ENCODE measurements at places on chromosomes 3 and 15. TPM values are rescaled to one million over a fixed set of nuclear protein-coding genes. Genes with fewer than 3 reads are reported as not detected.

DNA sequence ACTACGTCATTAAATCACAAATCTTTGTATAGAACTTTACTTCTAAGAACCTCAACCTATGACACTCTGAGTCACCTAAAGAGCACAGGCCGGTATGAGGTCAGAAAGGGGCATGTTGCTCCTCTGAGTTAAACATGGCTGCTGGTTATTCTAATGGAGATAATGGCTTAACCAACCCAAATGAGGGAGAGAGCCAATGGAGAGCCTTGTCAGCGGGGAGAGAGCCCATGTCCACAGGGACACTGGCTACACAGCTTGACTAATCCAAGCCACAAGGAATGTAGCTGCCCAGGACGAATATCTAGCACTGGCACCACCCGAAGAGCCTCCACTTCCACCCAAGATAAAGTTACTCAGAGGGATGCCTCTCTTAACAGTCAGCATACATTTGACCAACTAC, 77.0 kb upstream of the STAC start:
- H3K4me3 ChIP-seq, result no peak overlapping the region
- no peaks in the 10 kb centered on the region for H3K36me3 ChIP-seq
- no peak overlapping the region for H3K27ac ChIP-seq
- no peak for DNase-seq
- H3K4me1 ChIP-seq, result no peaks in the 10 kb centered on the region

- H3K4me1 ChIP-seq, result peaks cover 22% of the 10 kb centered on the region
- H3K36me3 ChIP-seq, result no peaks in the 10 kb centered on the region
- no peak overlapping the region for H3K27ac ChIP-seq
- no peak overlapping the region for H3K4me3 ChIP-seq
- peak; percentile 71 for DNase-seq
Measured at GRCh38 chr15:89171136-89172072, 50.0 kb downstream of the RLBP1 start.

DNA sequence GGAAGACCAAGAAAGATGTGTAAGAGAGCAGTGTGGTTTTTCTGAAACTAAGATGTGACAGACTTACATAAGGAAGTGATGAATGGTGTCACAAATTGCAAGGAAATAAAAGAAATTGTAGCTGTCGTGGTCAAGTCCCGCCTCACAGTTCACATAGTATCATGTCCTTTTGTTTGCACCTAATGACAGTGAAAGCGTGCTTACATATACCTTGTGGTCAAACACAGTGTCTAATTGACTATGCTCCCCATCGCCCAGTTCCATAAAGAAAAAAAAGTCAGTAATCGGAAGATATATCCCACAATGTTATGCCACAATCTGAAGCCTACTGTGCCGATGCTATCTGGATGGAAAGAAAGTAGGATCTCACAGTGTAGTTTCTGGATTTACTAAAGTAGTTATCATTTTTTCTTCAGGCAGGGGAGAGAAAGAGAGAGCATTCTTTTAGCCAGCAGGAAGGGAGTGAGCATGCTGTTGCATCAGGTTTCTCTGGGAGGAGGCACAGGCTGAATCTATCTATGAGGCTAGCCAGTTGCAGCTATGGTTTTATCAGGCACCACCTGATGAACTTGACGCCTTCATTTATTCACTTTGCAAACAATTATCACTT, 9.8 kb upstream of the PLSCR1 start:
- H3K4me3 ChIP-seq, result no peak overlapping the region
- no peak for DNase-seq
- no peaks in the 10 kb centered on the region for H3K27me3 ChIP-seq
- H3K36me3 ChIP-seq, result no peaks in the 10 kb centered on the region
- no peak overlapping the region for H3K27ac ChIP-seq
- no peaks in the 10 kb centered on the region for H3K4me1 ChIP-seq

DNA sequence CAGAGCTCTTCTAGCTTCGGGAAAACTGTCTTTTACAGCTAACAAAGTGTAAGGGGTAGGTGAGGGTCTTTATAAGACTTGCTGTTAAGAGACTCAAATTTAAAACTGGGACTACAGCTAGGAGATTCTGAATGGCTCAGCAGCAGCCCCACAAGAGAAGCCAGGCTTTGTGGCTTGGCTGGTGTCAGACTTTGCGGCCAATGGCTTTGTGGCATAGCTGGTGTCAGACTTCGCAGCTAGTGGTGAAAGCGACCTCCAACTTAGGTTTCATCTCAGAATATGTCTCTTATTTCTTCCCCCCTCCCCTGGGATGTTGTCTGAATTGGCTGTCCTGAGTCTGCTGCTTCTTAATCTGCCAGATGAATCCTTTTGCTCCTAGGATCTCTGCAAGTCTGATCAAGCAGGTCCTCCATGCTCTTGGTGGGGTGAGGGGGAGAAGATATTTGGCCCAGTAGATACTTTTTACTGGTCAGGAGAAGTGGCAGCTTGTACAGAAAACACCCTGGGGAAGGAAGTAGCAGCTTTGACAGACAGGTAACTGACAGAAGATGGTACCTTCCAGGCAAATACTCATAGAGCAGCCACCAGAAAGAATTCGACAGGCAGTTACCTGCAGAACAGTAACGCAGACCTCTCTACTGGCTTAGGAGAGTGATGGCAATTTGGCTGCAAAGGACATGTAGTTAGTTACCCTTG, 8.4 kb downstream of the BOC start:
- no peaks in the 10 kb centered on the region for H3K36me3 ChIP-seq
- H3K27me3 ChIP-seq, result no peaks in the 10 kb centered on the region
- DNase-seq, result no peak
- H3K4me3 ChIP-seq, result no peak overlapping the region

GRCh38 chr3:22450786-22451400, 699.9 kb upstream of the ZNF385D start:
- no peak overlapping the region for H3K27ac ChIP-seq
- no peak overlapping the region for H3K4me3 ChIP-seq
- DNase-seq, result no peak
- no peaks in the 10 kb centered on the region for H3K4me1 ChIP-seq

- DNase-seq, result no peak
- H3K36me3 ChIP-seq, result no peaks in the 10 kb centered on the region
- no peak overlapping the region for H3K27ac ChIP-seq
- no peak overlapping the region for H3K4me3 ChIP-seq
- H3K4me1 ChIP-seq, result no peaks in the 10 kb centered on the region
Measured at GRCh38 chr15:100968050-100968966, 49.2 kb downstream of the LRRK1 start.

GRCh38 chr3:34683851-34684250, 885.4 kb downstream of the PDCD6IP start:
- H3K4me1 ChIP-seq, result peaks cover 18% of the 10 kb centered on the region
- H3K4me3 ChIP-seq, result no peak overlapping the region
- H3K27me3 ChIP-seq, result no peaks in the 10 kb centered on the region
- peak; percentile 88 for DNase-seq

DNA sequence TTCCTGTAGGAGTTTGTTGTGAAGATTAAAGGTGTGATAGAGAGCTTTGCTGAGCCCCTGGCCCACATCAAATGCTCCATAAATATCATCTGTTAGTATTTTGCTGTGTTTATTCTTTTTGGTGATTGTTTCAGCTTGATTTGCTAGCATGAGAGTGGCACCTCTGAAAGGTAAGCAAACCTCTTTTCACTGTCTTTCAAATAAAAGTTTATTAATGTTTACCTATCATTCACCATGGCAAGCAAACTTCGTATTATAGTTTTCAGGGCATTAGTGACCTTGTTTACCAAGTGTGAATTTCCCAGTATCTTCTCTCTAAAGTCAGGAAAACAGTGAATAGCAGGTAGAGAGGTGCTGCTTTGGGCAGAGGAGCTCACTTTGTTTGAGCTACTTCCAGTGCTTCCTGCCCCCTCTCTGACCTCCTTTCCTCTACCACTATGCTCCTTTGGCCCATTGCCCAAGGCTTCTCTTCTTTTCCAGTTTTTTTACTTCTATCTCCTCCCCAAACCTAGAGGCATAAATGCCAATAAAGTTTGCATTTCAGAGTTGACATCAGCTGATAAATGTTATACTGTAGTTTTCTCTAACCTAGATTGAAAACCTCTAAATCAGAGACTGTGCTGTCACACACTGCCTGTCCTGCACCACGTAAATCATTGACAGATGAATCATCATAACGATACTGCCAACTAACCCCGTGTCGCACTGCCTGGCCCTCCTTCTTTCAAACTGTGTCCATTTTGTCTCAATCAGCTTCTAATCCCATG, 569.0 kb downstream of the TUSC7 start:
- H3K27ac ChIP-seq, result no peak overlapping the region
- H3K36me3 ChIP-seq, result no peaks in the 10 kb centered on the region
- H3K4me1 ChIP-seq, result peaks cover 6% of the 10 kb centered on the region
- no peaks in the 10 kb centered on the region for H3K27me3 ChIP-seq
- peak; percentile 23 for DNase-seq

DNA sequence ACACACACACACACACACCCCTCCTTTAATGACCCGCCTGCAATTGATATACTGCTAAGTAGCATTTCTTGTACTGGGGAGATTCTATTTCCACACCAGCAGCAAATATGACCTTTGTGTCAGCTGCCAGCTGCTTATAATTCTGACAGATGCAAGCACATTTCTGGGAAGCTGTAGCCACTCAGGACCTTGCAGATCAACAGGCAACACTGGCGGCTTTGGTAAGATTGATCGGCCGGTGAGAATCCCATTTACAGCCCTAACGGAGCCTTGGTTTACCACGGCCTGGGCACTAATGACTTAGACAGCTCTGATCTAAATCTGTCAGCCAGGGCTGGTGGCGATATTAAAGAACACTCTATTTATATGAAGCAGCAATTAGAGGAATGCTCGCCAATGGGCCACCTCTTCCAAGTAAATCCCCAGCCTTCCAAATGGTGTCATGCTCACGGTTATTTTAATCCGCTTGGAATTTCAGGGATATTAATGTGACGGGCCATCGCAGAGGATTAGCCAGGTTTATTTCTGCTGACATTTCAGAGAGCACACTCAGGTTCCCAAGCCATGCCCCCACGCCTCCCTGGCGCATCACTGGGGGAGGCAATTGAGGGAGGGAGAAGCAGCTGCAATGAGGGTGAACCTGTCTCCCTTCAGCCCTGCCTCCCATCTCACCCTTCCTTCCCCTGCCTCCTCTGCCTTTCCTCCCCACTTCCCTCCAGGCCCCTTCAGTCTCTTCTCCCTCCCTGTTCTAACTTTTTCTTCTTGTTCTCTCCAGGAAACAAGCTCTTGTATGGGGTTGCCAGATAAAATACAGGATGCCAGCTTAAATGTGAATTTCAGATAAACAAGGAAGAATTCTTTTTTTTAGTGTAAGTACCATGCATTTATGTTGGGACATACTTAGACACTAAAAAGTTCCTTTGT, 287.0 kb downstream of the TLE3 start:
- DNase-seq, result no peak
- H3K27ac ChIP-seq, result no peak overlapping the region
- no peaks in the 10 kb centered on the region for H3K27me3 ChIP-seq
- no peaks in the 10 kb centered on the region for H3K36me3 ChIP-seq
- H3K4me3 ChIP-seq, result no peak overlapping the region
- no peaks in the 10 kb centered on the region for H3K4me1 ChIP-seq

- H3K27me3 ChIP-seq, result peaks cover 22% of the 10 kb centered on the region
- H3K4me3 ChIP-seq, result no peak overlapping the region
- DNase-seq, result no peak
Measured at GRCh38 chr3:157755233-157755632, 252.0 kb upstream of the VEPH1 start.

DNA sequence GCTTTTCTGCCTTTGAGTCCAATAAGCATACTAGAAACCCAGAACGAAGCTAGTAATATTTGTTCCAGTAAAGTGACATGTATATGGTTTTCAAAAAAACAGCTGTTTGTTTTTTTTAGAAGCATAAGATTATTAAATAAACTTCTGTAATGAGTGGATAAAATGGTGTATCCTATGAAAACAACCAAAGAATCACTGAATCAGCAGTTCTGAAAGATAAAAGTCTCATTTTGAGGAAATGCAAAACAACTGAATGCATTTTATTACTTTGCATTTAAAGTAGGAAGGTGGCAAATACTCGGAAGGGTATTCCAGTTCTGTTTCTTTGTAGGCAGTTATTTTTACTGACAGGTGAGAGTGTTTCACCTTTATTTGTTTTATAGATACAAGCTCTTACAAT, 107.0 kb downstream of the CNTN4 start:
- H3K4me3 ChIP-seq, result no peak overlapping the region
- no peak for DNase-seq
- no peaks in the 10 kb centered on the region for H3K36me3 ChIP-seq

DNA sequence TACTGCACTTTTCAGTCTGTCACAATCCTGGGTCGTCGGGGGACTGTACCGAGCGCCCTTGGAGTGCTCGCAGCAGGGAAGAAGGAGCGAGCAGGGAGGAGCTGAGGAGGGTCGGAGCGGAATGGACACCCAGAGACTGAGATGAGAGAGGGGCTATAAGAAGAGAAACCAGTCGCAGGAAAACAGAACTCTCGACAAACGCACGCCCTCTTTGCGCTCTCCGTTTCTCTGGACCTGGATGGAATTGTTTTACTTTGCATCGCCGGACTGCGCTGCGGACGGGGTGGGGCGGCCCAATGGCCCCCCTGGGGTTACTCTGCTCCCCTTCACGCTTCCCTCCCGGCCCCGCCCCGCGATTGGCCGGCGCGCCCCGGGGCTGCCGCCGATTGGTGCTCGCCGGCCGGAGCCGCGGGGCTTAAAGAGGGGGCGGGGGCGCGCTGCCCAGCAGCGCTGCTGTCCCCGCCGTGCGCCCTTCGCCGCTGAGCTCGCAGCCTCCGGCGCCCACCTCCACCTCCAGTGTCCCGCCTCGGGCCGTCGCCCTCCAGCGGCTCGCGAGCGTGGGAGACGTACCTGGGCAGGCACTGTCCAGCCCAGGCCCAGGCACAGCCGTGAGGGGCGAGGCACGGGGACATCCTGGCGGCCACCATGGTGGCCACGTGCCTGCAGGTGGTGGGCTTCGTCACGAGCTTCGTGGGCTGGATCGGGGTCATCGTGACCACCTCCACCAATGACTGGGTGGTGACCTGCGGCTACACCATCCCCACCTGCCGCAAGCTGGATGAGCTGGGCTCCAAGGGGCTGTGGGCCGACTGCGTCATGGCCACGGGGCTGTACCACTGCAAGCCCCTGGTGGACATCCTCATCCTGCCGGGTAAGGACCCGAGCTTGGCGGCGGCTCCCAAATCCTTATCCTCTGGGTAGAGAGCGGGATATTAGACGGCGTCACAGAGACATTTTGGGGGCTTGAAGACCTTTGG, at the start of gene CLDN11:
TSS of gene CLDN11 (plus strand) at position 447 of the 977 bp plus-strand sequence. CDS start at position 646, 199 bp downstream.
- H3K27ac ChIP-seq, result no peak within 1 kb of the TSS
- H3K27me3 ChIP-seq, result no peaks in the 10 kb centered on the region
- H3K4me1 ChIP-seq, result no peaks in the 10 kb centered on the region
- no peaks in the 10 kb centered on the region for H3K36me3 ChIP-seq

GRCh38 chr15:93200081-93200836, 111.2 kb upstream of the RGMA start:
- DNase-seq, result no peak
- H3K4me3 ChIP-seq, result no peak overlapping the region
- H3K27me3 ChIP-seq, result no peaks in the 10 kb centered on the region

LEKR1 gene
- 0.90 TPM for total RNA-seq

BTLA gene
- not detected for total RNA-seq
